Right lung (tissue), 10 donors: ENCODE measurements at places on chromosomes 4 and X.

DNA sequence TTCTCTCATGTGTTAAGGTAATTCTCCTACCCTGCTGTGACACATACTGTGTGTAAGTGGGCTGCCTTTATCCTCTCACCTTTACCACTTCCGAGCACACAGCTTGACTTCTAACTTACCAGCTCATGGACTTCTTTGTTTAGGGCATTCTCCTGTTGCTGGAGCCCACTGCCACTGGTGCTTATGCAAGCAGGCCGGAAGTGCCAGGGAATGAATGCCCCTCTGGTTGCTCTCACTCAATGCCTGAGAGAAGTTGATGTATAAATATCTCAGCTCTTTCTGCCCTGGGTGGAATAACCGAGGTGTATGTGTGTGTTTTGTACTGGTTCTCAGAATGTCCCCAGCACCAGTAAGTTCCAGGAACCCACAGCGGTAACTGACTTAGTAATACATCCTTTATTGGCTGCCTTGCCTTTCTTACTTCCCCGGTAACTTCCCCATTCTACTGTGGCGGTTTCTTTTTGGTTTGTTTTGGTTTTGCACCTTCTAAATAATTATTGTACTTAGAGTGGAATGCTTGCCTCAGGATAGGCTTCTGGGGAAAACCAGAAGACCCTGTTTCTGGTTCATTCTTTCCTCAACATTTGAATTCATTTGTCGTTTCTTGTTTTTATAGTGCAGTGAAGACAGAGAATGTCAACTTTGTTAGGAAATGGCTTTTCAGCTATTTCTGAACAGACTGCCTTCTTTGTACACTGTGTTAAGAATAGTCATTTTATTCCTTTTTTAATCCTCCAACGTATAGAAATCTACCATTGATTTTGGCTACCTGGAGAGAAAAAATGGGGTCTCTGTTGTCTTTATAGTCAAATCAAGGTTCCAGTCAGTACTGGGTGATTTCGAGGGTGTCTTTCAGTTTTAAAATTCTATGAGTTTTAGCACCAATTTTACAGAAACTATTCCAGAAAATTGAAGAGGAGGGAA is 45.4 kb downstream of the CXorf58 start:
- no peak for DNase-seq

DNA sequence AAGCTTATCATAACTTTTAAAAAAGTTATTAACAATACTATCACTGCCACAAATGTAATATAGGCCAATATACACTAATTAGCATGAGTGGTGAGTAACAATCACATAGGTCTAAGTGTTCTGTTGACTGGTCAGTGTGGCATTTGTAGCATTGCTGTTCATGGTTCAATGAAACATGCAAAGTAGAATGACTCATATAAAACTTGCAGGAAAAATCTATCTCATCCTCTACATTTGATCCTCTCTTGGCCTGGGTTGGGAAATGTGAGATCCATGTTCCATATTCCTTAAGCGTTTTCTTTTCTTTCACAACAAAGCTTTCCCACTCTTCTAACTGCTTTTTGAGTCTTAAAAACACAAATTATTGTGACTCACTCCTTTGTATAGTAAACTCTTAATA is 1418.7 kb downstream of the FSTL5 start:
- no peak for DNase-seq

DNA sequence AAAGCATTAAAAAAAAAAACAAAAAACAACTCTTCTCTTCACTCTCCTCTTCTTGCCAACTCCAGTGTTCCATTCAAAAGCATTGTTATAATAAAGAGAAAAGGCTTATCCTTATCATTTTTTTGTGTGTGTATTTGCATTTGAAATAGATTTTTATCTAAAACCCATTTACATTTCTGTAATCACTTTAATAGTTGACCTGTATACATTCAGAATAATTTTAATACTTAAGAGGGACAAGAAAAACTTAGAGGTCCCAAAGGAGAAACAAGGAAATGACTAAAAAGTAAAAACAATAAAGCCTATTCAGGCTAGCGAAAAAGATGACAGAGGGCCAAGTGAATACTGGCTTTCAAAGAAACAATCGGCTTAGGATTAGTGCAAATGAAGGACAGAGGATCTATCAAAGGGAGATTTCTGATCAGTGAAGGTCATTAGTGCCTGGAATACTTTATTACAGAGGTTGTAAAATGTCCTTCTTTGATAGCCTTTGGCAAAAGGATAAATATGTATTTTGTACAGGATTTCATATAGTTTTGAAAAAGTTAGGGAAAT is 808.3 kb downstream of the RPA4 start:
- DNase-seq = no peak

- DNase-seq = no peak
Observed at GRCh38 chrX:101999644-102000539, 68.1 kb upstream of the ZMAT1 start.

DNA sequence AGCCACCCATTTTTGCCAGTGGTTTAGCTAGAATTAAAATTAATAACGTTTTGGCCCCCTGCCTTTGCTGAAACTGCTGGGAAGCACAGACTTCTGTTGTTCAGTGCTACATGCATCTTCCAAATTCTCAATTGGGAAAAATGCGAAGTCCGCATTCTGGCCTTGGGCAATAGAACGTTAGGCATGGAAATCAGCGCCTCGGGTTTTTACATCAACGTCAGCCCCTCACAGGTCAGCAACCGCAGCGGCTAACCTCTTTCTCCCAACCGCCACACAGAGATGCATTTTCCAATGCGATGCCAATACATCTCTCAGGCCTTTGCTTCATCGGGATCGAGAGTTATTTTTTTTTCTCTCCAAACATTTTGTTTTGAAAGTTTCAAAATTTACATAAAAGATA is 339.1 kb downstream of the DCHS2 start:
- DNase-seq = no peak

DNA sequence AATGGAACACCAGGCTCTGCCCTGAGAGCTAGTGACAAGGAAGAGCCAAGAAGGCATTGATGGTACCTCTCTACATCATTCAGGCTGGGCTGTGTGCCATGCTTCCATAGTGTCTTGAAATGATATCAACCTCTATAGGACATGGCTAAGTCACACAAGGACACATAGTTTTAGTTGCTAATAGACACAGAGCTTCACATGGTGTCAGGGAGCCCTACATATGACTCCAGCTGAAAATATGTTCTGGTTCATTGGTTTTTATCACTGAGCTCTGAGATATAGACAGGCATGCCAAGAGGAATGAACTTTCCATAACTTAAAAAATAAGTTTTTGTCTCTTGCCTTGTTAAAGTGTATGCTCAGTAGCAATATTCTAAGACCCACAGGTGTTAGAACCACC is 72.1 kb upstream of the PRKG2 start:
- DNase-seq = no peak

GRCh38 chr4:144463896-144464295 is 182.1 kb upstream of the HHIP start:
- no peak for DNase-seq

GRCh38 chr4:100082852-100083251 is 107.4 kb downstream of the DDIT4L start:
- DNase-seq = no peak

DNA sequence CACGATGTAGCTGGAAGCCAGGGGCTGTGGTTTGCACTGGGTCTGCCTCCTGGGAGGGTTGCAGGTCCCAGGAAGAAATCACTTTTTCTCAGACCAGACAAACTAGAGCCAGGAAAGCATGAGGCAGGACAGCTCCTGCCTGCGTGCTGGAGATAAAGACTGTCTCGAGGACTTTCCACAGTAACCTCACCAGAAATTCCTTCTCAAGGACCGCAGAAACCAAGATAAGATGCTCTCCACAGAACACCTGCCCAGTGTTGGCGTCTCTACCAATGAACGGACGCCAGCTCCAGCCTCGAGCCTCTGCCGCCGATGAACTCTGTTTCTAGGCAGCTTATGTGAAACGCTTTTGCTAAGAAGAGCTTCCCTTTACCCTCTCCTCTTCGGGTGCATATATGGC is 76.9 kb upstream of the AFAP1 start:
- DNase-seq = no peak

DNA sequence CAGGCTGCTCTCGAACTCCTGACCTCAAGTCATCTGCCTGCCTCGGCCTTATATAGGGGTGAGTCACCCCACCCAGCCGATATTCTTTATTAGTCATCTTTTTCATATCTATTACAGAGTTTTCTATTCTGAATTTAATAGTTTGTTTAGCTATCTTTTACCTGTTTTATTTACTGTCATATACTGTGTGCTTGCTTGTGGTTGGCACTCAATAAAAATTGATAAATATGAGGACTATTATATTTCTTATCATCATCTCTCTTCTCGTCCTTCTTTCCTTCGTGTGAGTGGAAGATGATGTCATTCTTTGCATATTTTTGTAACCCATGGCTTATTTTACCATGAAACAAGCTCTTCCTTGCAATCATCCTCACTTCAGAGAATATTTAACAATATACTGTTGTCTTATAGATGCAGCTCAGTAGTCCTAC is 265.5 kb downstream of the ARHGAP24 start:
- no peak for DNase-seq

GRCh38 chr4:116539744-116540143 is 545.6 kb downstream of the TRAM1L1 start:
- DNase-seq = no peak

- no peak for DNase-seq
Observed at GRCh38 chrX:112662559-112663427, 16.9 kb downstream of the LHFPL1 start.

DNA sequence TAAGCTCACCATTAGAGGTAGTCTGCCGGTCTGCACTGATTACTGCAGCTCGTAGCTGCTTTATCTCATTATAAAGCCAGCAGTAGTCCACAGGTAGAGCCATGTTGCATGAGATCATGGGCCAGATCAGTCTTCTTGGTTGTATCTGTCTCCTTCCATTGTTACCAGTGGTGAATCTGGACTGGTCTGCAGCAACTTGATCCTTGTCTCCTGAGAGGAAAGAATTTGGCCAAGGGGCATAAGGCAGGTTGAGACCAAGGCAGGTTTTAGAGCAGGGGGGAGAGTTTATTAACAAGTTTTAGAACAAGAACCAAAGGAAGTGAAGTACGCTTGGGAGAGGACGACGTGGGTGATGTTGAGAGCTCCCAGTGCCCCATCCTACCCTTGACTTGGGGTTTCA is 228.5 kb downstream of the STIM2 start:
- DNase-seq = no peak

DNA sequence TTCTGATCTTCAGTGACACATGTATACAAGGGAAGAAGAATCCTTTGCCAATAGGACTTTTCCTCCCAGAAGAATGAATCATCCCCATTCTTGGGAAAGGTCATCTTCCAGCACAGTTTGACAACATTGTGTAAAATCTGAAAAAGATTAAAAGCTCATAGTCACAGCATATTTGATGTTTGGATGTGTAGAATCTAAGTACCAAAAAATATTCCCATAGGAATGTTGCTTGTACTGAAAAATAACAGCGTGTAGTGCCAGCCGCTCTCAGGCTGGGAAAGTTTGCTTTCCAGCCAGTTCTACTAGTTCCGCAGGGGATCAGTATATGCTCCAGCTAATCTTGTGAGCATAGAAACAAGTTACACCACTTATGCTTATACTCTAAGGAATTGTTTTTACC is 74.7 kb upstream of the IL13RA1 start:
- DNase-seq = peak; percentile 6

DNA sequence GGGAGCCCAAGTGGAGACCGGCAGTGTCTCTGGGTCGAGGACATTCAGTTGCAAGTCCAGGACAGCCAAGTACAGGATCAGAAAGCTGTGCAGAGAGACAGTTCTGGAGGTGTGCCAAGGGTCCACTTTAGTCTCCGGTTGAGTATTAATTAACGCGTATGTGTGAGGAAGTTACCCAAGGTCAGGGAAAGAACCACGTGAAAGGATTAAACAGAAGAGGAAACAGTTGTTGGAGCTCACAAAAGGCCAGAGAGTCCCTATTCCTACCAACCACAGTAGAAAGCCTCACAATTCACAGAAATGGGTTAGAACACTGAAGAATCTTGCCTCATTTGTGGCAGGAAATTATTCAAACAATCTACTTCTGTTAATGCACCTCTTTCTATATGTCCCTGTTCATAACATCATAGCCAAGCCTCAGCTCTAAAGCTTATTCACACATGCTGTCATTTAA is 17.9 kb upstream of the NSUN7 start:
- DNase-seq = peak; percentile 43

- no peak for DNase-seq
Observed at GRCh38 chr4:71095545-71095944, 102.1 kb downstream of the DCK start.

DNA sequence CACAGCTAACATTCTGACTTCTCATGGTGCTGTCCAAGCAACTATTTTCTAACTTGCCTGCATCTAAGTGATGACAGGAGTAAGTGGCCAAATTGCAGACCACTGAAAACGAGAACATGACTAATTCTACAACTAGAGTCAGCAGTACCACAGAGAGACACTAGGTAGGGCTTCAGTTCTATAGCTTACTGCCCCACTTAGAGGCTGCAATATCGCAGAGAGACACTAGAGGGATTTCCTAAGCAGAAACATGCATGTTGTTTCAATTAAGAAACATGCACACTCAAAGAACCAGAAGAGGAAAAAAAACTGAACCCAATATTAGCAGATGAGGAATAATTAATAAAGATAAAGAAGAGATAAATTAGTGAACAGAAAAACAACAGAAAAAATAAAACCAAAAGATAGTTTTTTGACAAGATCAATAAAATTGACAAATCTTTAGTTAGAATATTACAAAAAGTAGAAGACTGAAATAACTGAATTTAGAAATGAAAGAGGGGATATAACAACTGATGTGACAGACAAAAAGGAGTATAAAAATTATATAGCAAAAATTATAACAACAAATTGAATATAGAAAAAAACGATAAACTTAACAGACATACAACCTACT is 100.8 kb downstream of the SPIN4 start:
- DNase-seq = peak; percentile 51

GRCh38 chr4:164482758-164483157 is 271.2 kb upstream of the SMIM31 start:
- DNase-seq = no peak

- DNase-seq = no peak
Observed at GRCh38 chrX:152177497-152178269, 39.3 kb upstream of the MAGEA10 start.

DNA sequence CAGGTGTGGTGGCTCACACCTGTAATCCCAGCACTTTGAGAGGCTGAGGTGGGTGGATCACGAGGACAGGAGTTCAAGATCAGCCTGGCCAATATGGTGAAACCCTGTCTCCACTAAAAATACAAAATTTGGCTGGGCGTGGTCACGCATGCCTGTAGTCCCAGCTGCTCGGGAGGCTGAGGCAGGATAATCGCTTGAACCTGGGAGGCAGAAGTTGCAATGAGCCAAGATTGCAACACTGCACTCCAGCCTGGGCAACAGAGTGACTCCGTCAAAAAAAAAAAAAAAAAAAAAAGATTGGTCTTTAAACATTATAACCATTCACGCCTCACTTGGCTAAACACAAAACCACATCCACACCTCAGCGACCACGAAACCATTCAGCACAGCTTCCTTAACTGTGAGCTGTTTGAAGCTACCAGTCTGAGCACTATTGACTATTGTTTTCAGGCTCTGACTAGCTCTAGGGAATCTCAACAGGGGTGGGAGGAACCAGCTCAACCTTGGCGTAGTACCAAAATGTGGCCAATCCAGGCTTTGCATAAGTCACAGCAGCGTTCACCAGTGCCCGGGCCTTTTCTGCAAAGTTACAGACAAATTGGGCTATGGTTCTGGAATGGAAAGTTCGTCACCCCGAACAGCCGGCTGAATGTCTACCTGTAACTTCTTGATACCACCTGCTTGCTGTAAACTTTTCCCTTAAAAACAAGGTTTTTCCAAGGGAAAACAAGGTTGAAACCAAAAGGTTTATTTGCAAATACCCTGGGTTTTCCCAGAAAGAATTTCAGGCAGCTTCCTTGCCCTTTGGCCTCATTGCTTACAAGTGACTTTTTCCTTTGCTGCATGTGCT is 73.6 kb upstream of the DHX15 start:
- no peak for DNase-seq
